MG63 (cell line): ENCODE measurements at places on chromosomes 1 and 21.

DNA sequence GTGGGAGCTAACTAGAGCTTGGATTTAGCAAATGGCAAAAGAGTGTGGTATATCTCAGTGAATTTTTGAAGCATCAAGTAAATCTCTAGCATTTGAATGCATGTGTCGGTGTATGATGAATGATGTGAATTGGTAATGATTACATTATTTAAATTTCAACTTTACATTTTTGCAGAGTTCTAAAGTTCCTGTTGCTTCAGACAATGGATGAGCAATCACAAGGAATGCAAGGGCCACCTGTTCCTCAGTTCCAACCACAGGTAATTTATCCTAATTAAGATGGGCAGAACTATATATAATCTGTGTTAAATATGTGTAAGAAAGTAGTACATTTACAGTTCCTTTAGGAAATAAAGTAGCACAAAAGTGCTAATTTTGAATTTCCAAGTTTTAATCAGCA, 75.6 kb downstream of the NEK7 start:
- no peak for DNase-seq

DNA sequence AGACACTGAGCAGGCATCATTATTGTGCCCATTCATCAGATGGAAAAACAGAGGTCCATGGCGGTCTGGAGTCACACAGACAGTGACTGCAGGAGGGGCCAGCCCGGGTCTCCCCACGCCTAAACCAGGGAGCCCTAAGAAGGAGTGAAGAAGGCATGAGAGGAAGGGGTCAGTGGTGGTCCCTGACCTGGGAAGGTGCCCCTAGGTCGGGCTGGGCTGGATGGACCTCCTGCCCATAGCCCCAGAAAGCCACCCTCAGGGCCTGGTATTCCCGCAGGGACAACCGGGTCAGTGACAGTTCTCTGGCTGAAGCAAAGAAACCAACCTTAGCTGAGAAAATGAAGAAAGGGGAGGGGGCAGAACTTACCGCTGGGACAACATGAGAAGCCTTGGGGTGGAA, 163.4 kb upstream of the C1orf174 start:
- DNase-seq, result no peak

- DNase-seq, result no peak
These were observed 139.1 kb downstream of the PEX14 start for GRCh38 chr1:10613861-10614260.

DNA sequence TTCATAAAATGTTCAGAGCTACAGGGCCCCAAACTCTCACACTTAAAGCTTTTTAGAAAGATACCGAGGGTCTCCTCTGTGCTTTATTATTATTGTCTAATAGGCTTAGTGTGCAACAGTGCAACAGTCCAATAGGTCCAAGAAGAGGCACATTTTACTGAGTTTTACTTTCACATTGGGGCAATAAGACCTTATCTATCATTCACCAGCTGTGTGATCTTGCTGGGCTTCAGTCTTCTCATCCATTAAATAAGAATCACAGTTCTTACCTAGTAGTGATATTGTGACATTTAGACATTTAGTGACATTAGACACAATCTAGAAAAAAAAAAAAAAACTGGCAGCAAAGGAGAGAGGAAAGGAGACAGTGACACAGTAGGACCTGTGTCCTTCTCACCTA, 175.8 kb upstream of the NFIA start:
- DNase-seq, result no peak

- DNase-seq, result peak; percentile 8
These were observed 13.9 kb downstream of the FAM151A start for GRCh38 chr1:54609301-54609921.

- DNase-seq, result no peak
These were observed 60.6 kb downstream of the AGPAT3 start for GRCh38 chr21:43925609-43926008.

GRCh38 chr1:228445490-228445842, 28.8 kb upstream of the TRIM17 start:
- DNase-seq, result no peak

DNA sequence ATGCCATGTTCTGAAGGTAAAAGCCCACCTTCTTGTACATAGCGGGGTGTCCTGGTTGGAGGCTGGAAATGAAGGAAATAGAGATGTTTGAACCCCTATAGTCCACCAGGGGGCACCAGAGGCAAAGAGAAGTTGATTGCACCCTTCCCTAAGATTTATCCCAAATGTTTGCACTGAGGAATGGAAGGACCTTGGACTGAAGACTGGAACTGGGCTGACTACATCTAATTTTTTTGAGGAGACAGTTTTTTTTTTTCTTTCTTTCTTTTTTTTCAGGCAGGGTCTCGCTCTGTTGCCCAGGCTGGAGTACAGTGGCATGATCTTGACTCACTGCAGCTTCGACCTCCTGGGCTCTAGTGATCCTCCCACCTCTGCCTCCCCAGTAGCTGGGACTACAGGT, 55.3 kb upstream of the EIF4G3 start:
- DNase-seq, result no peak

- no peak for DNase-seq
These were observed 13.7 kb downstream of the MYOG start for GRCh38 chr1:203072002-203072602.

DNA sequence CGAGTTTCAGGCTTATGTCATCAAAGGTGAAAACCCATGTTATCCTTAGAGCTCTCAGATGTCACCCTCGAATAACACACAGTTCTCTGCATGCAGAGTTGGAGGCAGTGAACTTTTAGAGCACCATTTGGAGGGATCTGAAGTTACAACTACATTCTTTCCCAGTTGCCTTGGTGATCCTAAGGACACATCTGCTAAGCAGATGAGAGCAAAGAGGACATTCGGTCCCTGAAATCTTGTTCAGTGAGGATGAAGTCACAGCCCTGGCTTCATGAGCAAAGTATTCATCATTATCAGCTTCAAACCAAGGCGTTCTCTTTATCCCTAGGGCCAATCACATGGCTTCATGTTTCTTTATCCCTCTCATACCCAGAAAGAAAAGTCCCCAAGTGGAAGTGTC, 23.1 kb upstream of the MCOLN2 start:
- no peak for DNase-seq

GRCh38 chr1:101088431-101088830, 62.8 kb upstream of the DPH5 start:
- DNase-seq, result no peak

DNA sequence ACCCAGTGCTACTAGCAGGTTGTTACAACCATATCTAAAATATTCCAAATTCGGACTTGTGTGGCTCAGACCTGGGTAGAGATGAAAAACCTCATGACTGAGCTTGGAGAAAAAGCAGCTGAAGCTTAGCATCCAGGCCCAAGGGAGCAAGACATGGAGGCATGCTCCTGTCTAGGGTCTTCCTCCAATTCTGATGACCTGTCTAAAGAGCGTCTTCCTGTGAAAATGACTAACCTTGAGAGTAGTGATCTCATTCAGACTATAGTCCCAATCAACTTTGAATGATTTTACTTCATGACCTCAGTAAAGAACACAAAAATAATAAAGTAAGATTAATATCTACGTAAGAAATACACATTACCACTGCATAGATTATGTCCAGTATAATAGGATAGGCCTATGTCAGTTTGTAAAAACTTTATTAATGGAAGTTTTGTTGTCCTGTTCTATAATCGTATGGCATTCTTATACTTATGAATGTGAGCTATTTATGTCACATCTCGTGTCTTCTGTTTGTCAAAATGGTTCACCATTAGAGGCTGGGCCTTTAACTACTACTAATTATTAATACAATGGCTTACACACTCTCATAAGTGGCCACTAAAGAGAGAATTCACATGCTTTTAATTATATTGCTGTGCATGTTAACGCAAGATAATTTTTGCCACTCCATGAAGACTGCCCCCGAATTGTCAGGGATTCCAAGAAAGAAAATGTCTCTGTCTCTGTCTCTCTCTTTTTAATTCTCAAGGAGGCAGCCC, 201.3 kb downstream of the NCAM2 start:
- DNase-seq, result no peak

GRCh38 chr21:38243732-38244406, 12.9 kb upstream of the KCNJ15 start:
- DNase-seq, result no peak

- no peak for DNase-seq
These were observed 2.7 kb upstream of the SDHB start for GRCh38 chr1:17056551-17056950.

DNA sequence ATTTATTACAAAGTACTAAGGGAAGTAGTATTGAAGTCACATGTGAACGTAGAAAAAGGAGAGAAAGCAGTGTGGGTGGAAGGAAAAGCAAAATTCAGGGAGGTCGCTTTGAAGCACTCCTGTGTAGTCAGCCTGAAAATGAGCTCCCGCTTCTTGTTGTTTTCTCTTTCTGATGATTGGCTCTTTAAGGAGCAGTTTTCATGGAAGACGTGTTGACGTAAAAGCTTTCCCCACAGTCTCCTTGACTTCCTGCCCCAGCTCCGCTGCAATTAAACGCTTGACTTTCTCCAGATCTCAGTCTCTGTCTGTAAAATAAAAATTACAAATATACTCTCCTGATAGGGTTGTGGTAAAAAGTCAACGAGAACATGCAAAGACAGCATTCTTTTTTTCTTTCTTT, 661.5 kb upstream of the ZP4 start:
- DNase-seq, result no peak

DNA sequence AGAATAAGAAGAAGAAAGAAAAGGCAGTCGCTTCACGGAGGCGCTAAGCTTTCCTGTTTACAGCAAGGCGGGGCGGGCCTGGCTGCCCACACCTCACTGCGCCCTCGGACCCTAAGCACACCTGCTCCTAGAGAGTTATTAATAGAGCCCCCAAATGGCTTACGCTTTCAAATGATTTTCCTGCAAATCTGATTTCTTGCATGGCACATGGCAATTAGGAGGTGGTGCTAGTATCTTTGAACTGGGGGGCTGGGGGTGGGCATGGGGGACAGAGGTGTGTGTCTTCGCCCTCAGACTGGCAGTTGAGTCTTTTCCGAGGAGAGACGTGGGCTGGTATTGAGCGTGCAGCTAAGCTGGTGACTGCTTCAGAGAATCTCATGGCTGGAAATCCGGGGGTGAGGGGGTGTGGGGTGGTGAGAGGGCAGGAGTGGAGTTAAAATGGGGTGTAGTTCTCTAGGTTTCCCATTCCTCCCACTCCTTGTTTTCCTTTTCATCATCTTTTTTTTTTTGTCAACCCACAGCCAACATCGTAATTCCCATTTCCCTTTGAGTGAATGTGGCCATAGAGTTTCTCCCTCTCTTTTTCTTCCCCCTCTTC, 1.3 kb downstream of the S1PR1 start:
- no peak for DNase-seq

DNA sequence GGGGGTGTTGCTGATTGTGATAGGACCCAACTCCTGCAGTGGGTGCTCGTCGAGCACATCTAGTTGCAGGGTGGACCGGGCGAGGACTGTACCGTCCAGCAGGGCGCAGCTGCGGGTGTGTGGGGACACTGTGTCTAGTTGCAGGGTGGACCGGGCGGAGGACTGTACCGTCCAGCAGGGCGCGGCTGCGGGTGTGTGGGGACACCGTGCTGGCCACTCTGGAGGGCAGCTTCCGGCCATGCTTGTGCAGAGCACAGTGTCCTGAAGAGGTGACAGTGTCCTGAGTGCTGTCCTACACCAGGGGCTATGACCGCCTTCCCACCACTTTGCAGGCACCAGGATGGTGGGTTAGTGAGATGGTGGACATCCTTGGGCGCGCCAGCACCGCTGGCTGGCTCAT, 4.6 kb upstream of the TRPM2 start:
- DNase-seq, result no peak

DNA sequence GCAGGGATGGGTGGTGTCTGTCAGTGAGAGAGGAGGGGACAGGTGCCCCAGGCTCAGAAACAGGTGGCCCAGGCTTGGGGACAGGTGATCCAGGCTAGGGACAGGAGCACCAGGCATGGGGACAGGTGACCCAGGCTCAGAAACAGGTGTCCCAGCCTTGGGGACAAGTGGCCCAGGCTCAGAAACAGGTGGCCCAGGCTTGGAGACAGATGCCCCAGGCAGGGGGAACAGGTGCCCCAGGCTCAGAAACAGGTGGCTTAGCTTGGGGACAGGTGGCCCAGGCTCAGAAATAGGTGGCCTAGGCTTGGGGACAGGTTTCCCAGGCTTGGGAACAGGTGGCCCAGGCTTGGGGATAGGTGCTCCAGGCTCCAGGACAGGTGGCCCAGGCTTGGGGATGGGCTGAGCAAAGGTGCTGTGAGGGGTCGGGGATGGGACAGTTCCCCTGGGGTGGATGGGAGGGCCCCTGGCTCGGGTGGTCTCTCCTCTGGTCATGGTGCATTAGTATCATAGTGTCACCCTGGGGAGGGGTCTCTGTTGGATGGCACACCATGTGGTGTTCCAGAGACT, 87.7 kb upstream of the C1orf174 start:
- no peak for DNase-seq

GRCh38 chr1:14634486-14634885, 36.0 kb downstream of the KAZN start:
- DNase-seq, result no peak

DNA sequence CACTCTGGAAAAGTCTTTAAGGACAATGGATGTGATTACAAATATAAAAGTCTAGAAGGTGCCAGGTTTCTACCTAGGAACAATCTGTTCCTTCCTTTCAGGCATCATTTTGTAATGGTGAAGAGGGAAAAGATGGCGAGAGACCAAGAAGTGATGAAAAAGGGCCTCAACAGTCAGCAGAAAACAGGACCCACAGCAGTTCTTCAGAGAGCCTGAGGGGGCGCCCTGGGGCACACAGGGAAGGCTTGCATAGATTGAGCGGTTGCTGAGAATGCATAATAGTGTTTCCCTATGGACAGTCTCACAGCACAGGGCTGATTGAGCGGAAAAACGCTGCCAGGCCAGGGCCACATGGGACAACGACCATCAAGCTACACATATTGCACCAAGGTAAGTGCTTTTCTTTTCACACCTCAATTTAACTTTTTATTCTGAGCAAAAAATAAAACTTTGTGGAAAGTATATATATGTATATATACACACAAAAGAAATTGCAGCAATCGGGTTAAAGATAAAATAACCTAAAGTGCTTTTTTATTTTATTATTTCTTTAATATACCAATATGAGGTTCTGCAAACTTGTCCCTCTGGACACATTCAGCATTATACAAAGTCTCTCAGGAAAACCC, 3.1 kb upstream of the YRDC start:
- DNase-seq, result peak; percentile 76

- DNase-seq, result no peak
These were observed 120.4 kb downstream of the WDR3 start for GRCh38 chr1:118049981-118050380.

DNA sequence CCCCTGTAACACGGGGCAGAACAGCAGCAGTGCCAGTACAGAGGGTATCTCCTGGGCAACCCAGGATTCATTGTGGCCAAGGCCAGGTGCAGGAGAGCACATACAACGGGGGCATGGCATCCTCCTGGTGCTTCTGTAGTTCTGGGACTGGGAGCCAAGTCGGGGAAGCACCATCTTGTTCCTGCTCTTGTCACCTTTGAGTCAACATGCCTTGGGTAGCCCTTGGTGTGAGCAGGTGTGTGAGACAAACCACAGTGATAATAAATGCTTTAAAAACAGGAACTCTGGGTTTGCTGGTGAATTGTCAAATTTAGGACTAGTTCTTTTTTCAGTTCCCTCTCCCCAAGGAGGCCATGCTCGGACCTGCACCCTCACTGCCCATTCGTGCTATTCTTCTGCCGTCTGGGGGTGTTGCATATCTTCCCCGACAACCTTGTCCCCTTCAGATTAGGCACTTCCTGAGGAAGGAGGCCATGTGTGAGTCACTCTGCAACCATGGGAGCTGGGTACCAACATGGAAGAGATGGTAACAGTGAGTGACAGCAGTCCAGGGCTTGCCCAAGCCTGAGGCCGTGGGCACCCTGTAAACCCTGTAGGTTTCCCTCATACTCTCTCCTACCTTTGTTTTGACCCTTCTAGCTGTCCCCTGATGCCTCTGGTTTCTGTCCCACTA, 150.2 kb downstream of the GRIK3 start:
- no peak for DNase-seq

GRCh38 chr1:156502894-156503697, 2.5 kb upstream of the MEF2D start:
- peak; percentile 94 for DNase-seq

GRCh38 chr1:45409276-45409675, 69.0 kb upstream of the MUTYH start:
- DNase-seq, result no peak
